ENCODE measurements at places on chromosomes 2 and 18.

- no peak for DNase-seq
Measured at GRCh38 chr2:47225061-47225783, 70.1 kb upstream of the STPG4 start.

- no peak for DNase-seq
Measured at GRCh38 chr2:65396348-65397026, 35.9 kb downstream of the SPRED2 start.

- DNase-seq: no peak
Measured at GRCh38 chr2:132473174-132473883, 56.7 kb downstream of the GPR39 start.

GRCh38 chr2:9261231-9261883 is 54.7 kb downstream of the ASAP2 start:
- no peak for DNase-seq

DNA sequence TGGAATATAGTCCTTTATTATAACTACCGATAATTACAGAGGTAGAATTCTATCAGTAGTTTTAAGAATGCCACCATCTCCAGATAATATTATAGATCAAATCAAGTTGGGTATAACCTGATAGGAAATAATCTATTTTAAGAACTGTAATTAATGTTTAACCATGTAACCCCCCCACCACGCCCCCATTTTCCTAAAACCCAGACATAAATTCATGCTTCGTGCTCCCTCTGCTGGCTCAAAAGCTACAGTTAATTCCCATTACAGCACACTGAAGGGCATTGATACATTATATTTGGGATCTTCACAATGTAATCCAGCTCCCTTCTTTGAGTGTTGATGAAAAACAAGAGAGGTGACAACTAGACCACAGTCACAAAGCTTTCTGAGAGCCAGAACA is 228.0 kb upstream of the SMAD7 start:
- no peak for DNase-seq

- DNase-seq: no peak
Measured at GRCh38 chr18:27577752-27578151, 392.6 kb upstream of the CHST9 start.

DNA sequence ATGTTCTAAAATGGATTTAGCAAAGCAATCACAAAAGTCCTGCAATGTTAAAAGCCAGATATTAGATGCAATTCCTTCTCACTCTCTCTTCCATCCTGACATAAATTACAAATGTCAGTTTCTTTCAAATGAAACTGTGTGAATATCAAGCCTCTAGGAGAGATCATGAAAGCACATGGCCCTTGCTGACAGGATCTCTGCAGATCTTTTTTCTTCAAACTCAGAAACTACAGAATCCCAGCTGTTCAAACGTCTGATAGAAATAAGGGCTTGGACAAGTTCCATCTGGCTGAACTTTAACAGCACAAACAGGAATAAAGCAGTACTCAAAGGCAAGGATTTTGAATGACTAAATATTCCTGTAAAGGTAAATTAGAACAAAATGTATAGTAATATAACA is 47.6 kb downstream of the PDE1A start:
- DNase-seq: no peak

DNA sequence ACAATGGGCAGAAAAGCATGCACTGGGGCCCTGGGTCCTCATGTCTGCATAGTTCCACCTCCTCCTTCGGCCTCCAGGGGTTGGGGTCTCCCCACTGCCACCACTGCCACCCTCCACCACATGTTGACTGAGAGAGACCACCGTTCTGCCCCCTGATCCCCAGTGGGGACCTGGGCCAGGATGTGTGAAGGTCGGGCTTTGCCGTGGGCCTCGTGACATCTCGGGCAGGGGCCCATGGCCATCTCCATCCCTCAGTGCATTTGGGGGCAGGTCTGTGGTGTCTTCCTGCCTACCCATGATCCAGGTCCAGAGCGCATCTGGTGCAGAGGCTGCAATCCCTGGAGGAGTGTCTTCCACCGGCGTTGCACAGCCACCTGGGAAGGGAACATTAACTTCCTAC is 166.8 kb upstream of the POU3F3 start:
- DNase-seq: no peak

DNA sequence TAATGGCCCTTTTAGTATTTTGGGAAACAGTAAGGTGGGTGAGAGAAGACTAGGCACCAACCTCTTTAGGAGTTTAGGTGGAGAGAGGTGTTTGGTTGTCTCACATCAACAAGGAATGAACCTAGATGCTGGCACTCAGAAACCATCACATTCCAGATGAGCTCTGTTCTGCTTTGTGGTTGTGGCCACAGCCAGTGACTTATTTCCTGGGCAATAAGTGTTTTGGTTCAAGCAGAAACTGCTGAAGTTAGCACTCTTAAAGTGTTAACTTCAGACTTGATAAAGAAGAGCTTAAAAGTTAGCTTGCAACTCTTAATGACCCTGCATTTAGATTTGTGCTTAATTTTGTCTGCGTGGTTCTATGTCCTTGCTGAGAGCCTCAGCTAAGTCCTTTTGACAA is 929.2 kb downstream of the SLC4A3 start:
- DNase-seq: no peak

GRCh38 chr18:35155398-35156117 is 85.3 kb upstream of the ZNF397 start:
- no peak for DNase-seq

- DNase-seq: no peak
Measured at GRCh38 chr18:73199151-73199550, 331.4 kb upstream of the NETO1 start.

DNA sequence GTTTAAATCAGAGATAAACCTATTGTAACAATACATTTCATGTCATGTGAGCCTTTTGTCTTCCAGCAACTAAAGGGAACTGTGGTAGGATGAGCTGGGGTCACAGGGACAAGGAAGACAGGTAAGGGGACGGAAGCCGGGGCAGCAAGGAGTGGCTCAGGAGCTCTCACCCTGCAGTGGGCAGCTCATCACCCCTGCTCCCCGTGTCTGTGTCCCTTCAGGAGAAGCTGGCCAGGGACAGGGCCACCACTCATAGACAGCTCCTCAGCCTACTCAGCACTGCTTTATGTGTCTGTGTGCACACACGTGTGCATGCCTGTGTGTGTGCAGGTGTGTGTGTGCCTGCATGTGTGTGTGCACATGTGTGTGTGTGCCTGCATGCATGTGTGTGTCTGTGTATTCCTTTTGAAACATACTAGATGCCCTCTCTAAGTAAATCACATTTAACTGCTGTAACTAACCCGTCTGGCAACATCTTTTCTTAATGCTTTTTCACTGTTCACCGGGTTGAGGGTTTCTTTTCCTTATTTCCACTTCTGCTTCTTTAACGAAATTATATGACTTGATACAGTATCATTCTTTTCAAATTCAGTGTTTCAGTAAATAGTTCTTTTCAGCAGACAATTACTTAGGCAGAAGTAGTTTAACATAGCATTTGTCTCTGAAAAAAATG is 44.2 kb downstream of the LRRFIP1 start:
- DNase-seq: no peak

DNA sequence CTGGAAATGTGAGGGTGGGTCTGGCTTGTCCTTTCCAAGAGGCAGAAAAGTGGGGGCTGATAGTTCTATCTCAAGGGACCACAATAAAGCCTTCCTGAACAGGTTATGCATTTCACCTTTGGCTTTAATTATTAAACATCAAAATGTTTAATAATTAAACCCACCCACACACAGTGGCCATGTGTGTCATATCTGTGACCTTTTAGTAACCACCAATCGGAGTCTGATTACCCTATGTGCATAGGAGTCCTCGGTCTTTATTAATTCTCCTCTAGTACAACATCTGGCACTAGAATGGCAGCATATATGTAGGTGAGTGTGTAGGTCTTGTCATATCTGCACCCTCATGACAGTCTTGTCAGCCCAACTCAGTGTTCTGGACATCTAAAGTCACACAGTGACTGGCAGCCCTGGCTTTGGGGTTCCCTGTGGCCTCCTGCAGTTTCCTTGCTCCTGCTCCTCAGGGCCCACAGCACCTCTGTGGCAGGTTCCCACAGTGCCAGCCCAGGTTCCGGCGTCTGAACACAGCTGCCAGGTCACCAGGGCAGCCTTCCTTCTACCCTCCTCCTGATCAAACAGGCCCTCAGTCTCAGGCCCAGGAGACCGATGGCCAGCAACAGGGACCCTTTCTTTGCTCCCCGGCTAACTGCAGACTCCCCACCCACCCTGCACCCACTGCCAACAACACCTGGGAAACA is 100.9 kb downstream of the MTCL1 start:
- no peak for DNase-seq

GRCh38 chr2:103324671-103325070 is 562.8 kb downstream of the TMEM182 start:
- no peak for DNase-seq

GRCh38 chr2:126852361-126852760 is 46.3 kb upstream of the TEX51 start:
- DNase-seq: no peak

DNA sequence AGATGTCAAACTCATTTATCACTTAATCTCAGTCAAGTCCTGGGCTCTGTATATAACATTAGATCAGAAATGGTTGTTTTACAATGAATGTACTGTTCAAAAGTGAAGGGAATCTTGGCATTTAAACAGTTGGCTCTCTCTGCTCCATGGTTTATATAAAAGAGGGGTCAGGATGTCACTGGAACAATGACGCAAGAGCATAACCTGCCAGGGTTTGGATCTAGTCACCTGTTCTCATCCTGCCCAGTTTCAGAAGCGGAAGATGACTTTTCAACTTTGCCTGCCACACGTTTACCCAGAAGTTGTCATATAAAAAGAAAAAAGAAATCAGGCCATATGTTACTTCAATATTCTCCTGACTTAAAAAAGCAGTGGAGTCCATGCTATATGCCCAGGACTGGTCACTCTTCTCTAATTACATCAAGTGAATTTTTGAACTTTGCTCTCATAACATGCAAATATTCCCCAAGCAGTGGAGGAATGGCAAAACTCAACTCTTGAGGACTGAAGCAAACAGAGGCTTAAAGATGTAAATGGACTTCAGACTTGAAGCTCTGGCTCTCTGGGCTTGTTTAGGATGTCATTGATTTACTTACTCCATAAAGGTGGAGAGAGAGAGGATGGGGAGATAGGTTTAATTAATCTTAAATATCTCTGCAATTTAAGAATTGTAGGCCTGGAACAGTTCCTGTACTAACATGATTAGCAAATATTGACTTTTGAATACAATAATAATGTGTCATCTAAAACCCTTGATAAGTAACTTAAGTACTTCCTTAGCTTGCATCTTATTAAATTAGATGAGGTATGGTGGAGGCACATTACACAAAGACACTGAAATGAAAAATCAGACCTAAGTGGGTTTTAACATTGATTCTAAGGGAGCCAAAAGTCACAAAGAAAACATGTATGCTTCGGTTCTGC is 58.3 kb downstream of the ETAA1 start:
- no peak for DNase-seq

DNA sequence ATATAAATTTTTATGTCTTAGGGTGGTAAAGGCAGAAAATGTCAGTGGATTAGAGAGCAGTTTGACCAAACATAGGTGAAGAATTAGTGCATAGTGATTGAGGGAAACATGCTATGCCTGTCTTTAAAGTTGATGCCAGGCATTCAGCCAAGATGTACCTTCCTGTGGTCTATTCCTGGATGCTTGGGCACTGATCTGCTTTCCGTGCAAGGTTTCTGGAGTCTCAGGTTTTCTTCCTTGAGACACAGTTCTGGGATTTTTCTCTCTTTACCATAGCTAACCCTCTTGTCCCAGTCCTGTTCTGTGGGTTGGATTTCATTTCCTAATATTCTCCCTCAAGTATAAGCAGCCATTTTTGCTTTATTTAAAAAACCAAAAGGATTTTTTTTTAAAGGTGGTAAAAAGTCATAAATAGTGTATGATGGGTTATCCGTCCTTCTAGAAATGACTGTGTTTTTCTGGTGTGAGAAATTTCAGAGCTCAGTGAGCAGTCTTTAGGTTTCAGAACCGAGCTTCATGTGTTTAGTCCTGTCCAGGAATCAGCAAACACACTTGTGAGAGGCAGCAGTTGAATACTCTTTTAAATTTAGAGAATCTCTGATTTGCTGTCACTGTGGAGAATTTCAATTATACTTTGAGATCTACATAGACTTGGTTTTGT is 43.0 kb upstream of the CYBRD1 start:
- no peak for DNase-seq

- DNase-seq: no peak
Measured at GRCh38 chr2:45964906-45965305, 313.4 kb downstream of the PRKCE start.

- DNase-seq: no peak
Measured at GRCh38 chr2:190578158-190579057, 43.9 kb upstream of the NEMP2 start.

DNA sequence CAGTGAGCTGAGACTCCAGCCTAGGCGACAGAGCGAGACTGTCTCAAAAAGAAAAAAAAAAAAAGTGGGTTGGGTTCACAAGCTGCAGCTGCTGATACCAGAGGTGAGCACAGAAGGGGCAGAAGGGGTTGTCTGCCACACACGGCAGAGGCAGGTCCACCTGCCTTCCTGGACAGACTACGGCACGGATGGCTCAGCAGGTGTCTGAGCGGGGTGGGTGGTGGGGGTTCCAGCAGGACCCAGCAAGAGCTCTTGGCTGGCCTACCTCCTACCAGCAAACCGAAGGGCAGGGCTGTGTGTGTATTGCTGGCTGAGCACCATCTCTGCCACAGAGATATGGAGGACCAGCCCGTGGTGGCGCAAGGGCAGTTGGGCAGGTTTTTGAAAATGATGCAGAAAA is 130.4 kb upstream of the ASB18 start:
- no peak for DNase-seq

DNA sequence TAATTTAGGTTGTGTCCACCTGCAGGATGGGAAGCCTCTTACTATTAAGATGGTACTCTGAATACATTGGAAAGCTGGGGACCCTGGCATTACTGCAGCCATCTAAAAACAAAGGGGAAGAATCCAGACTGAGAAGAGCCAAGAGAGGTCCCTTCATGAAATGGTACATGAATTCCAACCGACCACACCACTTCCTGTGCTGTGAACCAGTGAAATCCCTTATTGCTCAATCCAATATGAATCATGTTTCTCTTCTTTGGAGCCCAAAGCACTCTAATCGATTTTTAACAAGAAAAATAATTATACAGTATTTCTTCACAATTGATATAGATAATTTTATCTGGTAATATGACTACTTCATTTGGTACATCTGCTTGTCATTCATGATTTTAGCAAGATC is 479.7 kb upstream of the RAB6C start:
- DNase-seq: no peak

DNA sequence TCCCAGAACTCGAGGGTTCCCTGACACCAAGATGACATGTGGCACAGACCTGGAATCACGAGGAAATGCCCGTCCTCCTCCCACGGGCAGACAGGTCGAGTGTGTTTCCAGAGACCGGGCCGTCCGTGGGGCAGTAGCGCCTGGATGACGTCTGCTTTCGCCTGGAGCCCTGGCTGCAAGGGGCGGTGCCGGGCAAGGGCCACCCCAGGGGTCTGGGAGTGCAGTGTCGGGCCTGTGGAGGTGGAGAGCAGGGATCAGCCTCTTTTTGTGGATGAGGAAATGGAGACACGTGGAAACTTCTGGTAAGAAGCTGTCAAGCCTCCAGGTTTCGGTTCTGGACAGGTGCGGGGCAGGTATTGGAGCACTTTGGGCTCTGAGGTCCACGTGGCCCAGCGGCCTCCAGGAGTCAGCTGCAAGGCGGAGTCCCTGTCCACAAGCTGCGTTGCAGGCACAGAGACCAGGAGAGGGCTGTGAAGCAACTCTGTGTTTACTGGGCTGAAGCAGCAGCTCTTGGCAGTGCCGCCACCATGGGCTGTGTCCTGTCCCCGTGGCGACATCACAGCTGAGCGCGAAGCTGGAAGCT is 25.6 kb downstream of the NFATC1 start:
- DNase-seq: no peak

All from GF-D8 (cell line).